Fibroblast of the aortic adventitia (primary cell): ENCODE measurements at places on chromosomes 6 and 20. TPM values are rescaled to one million over a fixed set of nuclear protein-coding genes. Genes with fewer than 3 reads are reported as not detected.

- no peak for DNase-seq
These were observed 88.1 kb downstream of the DACT2 start for GRCh38 chr6:168231393-168231957.

GRCh38 chr6:1103021-1103420, 208.9 kb upstream of the FOXQ1 start:
- DNase-seq = no peak

DNA sequence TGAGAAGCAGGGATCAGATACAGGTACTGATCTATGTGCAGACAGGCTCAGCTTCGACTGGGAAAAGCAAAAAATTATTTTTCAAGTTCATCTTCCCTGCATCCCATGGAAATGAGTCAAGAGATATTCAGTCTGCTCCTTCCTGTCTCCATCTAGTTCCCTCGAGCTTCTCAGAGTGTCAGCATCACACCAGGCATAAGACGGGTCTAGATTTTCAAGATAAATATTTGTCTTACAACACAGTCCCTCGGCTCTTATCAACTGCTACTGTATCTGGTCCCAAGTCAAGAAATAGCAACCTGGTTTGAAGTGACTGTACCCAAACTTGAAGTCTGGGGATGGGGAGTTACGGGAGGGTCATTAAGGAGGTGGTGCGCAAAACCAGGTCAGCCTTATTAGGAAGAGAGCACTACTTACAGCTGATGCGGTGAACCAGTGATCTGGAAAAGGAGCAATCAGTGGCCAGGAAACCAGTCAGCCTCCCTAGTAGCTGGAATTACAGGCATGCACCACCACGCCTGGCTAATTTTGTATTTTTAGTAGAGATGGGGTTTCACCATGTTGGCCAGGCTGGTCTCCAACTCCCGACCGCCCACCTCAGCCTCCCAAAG, 29.7 kb downstream of the ZMYND8 start:
- DNase-seq = peak; percentile 36

Gene NTSR1
- total RNA-seq = 8.0 TPM in 1 of 2 replicates, not detected in the other

Gene PSORS1C2
- not detected in 2 replicates for total RNA-seq

Gene HLA-DMA
- total RNA-seq = 1.6 and 2.1 TPM in 2 replicates

- DNase-seq = no peak
These were observed 32.5 kb downstream of the SLC22A2 start for GRCh38 chr6:160226118-160226591.

Gene AURKA
- 2.1 and 29.1 TPM in 2 replicates for total RNA-seq

DNA sequence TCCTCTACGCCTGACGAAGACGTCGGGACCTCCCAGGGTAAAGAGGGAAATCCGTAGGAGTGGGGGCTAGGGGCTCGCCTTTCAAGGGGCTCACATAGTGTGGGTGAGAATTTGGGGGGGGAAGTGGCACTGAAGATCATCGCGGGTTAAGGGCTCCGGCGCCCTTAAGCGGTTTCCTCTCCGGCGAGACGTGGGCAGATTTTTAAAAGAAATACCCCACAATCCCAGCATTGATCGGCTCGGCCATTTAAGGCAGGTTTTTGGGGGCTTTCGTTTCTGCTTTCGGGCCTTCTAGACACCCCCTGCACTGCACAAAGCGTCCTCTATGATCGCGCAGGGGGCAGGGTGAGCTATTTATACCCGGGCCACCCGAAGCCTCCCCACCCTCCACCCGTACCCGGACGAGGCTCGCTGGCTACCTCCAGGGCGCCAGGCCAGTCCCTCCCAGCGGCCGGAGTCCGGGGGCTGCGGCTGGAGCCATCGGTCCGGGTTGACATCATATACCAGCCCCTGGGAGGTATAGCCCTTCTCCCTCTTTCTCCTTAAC, 1.2 kb downstream of the NKX2-2 start:
- no peak for DNase-seq

GRCh38 chr6:15544321-15544900, 118.4 kb downstream of the DTNBP1 start:
- DNase-seq = peak; percentile 76

GRCh38 chr6:141675957-141676356, 456.8 kb upstream of the GJE1 start:
- DNase-seq = peak; percentile 36

DNA sequence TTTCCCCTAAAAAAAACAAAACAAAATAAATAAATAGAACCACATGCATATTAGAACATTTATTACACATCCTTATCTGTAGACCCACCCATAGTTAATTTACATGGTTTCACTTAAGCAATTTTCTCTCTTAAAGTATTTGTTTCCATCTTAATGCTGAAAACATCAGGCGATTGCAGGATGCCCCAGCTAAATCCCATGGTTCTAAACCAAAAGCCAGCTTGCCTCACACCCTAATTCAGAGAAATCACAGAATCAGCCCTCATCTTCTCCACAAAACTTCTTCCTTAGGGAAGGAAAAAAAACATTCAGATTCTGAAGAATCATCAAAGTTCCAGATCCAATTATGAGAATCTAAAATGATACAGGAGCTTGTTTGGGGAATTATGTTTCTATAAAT, 67.6 kb upstream of the MTHFD1L start:
- DNase-seq = no peak

Gene NRSN1
- total RNA-seq = not detected in 2 replicates

Gene SEC23B
- total RNA-seq = 21.0 and 45.6 TPM in 2 replicates

- no peak for DNase-seq
These were observed 87.4 kb downstream of the CD24 start for GRCh38 chr6:106886922-106887797.

DNA sequence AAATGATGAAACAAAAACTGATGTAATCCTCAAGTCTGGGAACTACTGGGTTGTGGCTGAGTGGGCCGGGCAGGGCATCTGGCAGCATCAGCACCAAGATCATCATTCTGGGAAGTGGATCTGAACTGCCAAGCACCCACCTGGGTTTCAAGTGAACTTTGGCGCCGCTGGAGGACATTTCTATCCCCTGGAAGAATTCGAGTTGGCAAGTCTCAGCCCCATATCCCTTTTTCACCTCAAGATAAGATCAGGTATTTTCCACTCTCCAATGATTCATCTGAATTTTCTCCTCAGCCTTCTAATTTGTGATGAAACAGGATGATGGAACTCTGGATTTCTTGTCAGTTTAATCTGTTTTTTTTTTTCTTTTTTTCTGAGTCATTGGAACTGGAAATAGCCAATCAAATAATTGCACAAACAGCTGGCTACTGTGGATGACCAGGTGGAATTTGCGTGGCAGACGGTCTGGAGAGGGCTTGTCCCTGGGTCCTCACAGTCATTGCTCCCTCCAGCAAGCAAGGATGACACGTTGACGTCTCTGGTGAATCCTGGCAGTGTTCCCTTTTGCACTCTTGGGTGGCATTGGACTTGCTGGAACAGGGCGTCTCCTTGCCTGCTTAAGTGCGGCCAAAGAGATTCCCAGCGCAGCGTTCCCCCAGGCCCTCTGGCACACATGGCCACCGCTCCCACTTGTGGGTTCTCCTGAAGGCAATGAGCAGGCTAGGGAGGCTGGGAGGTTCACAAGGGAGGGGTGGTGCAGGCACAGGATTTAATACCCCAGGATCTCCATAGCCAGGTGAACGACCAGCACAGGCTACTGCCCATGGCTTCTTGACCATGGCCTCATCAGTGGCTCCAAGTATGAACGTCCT, 80.4 kb downstream of the DHX35 start:
- DNase-seq = peak; percentile 57

- no peak for DNase-seq
These were observed 117.5 kb upstream of the SAMD5 start for GRCh38 chr6:147390909-147391536.

Gene KCNK16
- total RNA-seq = not detected in 2 replicates

Gene VEGFA
- total RNA-seq = 98.9 and 163 TPM in 2 replicates

Gene SSTR4
- total RNA-seq = not detected in 2 replicates

Gene IL17F
- not detected in 2 replicates for total RNA-seq

Gene ADGRG6
- 1.7 and 7.5 TPM in 2 replicates for total RNA-seq

DNA sequence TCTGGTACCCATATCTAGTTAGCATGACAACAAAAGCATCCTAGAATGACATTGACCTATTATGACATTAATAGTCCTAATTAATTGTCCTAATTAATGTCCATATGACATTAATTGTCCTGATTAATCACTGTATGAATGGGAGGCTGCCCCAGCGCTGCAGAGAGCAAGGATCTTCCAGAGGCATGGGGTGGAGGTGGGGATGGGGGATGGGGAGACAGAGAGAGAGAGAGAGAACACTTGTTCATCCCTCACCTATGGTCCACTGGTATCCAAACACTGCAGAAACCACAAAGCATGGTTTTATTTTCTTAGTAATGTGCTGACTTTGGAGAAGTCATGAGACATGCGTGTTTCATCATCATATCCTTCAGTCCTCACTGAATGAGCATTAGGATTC, 235.1 kb downstream of the FNDC1 start:
- DNase-seq = no peak

DNA sequence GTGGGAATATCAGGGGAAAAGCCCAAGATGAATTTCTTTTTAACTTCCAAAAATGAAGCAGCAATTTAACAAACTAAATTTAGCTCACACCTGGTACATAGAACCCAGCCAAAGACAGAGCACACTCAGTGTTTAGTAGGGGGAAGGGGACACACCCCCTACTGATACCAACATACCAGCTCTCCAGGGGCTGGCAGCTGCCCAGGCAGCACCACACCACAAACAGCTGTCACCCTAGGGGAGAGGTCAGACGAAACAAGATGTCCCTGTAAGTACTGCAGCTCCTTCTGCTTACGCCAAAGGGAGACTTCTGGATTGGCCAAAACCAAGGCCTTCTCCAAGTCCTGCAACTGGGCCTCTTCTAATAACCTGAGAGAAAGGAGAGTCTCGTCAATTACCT, 26.0 kb downstream of the MDN1 start:
- DNase-seq = no peak

Gene ACSS1
- total RNA-seq = 0.99 and 2.5 TPM in 2 replicates

DNA sequence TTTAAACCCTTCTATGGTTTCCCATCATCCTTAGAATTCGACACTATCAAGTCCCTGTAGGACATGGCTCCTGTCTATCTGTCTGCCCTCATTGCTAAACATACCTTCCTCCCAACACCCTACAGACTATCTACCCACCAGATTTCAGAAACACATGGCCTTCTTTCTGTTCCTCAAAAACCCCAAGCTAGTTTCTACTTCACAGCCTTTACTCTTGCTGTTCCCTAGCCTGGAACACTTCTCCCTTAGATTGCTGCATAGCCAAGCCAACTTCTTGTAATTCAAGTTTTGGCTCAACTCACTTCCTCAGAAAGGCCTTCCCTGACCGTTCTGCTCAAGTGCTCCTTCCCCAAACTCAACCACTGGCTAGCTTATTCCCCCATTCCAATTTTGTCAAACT, 156.2 kb downstream of the BTBD9 start:
- DNase-seq = no peak

DNA sequence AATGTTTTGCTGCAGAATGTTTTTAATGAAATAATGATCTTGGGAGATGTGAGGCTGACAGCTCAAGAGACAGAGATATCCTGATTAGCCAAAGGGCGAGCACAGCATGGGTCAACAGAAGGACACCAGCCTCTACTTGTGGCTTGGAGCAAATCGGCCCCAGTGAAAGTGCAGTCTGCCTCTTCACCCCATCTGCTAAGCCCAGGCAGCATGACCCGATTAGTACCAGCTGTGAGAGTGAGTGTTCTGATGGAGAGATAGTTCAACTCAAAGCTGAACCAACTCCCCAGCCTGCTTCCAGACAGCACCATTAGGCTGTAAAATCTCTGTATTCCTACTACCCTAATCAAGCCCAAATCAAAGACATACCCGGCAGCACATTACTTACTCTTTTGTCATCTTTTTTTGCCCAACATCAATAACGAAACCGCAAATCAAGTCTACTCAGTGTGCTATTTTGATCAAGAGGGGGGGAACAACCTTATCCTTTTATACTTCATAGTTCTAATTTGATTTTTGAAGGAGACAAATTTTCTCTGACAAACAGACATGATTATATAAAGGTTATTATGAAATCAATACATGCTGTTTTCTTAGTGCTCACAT, 514.1 kb upstream of the NRSN1 start:
- DNase-seq = no peak

DNA sequence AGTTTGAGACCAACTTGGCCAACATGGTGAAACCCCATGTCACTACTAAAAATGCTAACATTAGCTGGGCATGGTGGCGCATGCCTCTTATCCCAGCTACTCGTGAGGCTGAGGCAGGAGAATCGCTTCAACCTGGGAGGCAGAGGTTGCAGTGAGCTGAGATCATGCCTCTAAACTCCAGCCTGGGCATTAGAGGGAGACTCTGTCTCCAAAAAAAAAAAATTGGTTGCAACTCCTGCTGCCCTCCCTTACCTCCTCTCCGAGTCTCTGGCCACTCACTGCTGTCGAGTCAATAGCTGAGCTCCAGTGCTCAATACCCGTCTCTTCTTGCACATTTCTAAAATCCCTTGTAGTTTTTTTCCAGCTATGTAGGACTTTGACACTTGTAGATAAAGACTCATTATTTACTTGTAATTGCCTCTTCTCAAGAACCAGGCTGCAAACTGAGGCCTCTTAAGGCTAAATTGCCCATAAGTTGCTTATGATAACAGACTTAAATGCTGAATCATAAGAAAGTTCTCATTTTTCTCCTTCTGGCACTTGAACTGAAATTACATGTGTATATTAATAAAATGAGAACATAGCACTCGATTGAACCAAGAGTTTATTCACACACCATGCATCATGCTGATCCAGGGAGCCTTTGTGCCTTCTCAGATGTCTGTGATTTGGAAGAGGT, 13.8 kb downstream of the HECA start:
- no peak for DNase-seq

Gene SH3BGRL2
- 4.1 and 6.6 TPM in 2 replicates for total RNA-seq

DNA sequence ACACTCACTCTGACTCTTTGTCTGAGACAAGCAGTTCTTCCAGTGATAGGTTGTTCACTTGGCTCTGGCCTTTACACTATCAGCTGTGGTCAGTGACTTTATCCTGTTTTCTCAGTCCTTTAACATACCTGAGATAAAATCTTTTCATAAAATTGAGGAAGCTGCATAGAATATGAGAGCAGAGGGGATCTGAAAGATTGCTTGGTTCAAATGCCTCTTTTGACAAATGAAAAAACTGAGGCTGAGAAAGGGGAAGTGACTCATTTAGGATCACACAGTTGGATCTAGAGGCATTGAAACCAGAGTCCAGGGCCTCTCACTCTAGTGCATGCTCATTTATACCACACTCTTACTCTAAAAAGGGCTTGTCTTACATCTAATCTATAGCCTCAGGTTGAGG, 277.0 kb upstream of the TBX18 start:
- DNase-seq = no peak

Gene NR2E1
- not detected in 2 replicates for total RNA-seq

DNA sequence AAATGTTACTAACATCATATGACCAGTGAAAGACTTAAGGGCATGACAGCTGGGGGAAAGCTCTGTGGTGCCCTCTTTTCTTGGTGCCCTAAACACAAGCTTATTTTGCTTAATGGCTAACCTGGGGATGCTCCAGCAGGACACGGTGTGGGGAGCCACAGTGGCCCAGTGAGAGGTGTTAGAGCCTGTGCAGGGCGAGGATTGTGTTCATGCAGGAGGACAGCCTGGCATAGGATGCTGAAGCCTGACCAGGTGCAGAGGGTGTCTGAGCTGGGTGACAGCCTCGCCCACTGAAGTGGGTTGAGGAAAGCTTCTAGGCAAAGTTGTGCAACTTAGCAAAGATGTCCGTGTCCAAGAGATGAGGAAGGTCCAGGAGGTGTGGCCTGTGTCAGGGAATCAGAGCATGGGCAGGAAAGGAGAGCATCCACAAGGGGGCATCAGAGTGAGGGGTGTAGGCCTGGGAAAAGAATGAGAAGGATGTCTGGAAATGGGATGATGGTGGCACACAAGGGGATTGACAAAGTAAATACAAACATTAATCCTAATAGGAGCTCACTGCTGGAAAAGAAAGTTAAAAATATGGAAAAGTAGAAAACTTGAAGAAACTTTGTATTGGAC, 33.9 kb downstream of the SLC17A4 start:
- peak; percentile 65 for DNase-seq

GRCh38 chr6:109527989-109528388, 45.0 kb upstream of the ZBTB24 start:
- DNase-seq = no peak

GRCh38 chr6:71489736-71490135, 201.1 kb downstream of the OGFRL1 start:
- DNase-seq = peak; percentile 92
